NCI-H187 treated with DMSO at 0.1 percent for 48 hours (cell line): ENCODE measurements at places on chromosomes 5 and 9.
A peak's percentile ranks its signal among the peaks of the same experiment; 100 is the strongest.

GRCh38 chr9:113511856-113512761 is 48.6 kb downstream of the RGS3 start:
- DNase-seq: no peak

- no peak for DNase-seq
These were observed 80.4 kb downstream of the DCP2 start for GRCh38 chr5:113056988-113057387.

DNA sequence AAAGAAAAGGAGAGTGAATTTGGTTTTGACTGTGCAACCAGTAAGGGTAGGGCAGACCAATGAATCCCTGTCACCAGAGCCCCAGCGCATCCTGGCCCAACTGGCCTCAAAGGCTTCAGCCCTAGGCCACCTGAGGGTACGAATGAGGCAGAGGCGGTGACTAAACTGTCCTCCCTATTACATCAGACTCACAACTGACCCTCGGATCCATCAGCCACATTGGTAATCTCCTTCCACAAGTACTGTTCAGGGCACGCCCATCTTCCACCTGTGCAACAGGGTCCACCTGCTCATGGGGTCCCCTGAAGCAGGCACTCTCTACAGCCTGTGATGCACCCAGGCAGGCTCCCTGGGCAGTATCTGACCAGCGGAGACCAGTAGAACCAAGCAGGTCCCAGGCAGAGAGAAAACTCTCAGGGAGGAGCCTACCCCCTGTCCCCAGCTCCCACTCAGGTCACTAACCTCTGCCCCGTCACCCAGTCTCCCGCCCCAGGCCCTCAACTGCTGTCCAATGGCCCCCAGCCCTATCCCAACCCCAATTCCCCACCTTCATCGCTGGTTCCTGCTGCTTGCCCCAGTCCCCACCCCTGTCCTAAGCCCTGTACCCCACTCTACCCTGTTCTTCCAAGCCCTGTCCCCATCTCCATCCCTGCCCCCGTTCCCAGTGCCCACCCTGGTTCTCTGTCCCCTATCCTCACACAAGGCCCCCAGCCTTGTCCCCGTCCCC is 904 bp downstream of the EDF1 start:
- DNase-seq: no peak

GRCh38 chr5:79865579-79865978 is 125.5 kb downstream of the MTX3 start:
- DNase-seq: no peak

DNA sequence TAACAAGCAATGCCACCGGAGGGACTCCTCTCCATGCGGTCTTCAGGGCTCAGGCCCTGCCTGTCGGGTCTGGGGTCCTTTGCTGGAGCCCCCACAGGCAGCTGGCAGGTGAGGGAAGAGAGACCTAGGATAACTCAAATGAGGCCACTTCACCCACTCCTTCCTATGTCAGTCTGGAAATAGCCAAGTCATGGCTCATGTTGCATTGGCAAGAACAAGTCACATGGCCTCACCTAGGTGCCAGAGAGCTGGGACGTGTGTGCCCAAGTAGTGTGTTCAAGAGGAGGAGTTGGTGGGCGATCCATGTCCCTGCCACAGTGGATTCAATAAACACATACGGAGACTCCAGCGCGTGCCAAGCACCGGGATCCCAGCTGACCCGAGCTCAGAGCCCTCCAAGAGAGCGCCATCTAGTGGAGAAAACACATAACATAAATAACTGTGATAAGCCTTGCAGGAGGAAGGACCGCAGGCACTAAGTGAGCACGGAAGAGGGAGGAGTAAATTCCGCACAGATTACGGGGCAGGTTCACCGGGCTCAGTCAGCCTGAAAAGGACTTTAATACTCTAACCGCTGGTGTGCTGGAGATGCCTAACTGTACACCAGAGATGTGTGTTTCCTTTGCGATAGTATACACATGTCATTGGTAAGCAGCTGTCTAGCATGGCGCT is 580.8 kb downstream of the CCDC171 start:
- no peak for DNase-seq

DNA sequence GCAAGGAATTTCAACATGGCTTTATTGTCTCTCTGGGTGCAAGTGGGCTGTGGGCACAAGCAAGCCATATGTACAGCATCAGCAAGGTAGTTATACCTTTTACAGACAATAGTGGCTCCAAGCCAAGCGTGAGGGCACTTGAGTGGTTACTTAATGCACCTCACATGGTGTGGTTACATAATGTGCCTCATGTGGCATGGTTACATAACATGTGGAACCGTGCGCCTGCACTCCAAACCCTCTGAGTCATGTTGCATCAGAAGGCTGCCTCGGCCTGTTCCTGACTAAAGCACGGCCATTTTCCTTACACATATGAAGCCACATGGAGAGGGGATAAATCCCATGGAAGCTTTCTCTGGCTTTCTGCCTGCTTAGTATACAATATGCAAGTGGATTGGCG is 150.9 kb downstream of the OSTF1 start:
- no peak for DNase-seq

- no peak for DNase-seq
These were observed at the start of gene MYOZ3 for GRCh38 chr5:150661086-150661485. TSS of gene MYOZ3 (plus strand) at chr5:150661251. CDS start at chr5:150662942, 1,691 bp downstream.

DNA sequence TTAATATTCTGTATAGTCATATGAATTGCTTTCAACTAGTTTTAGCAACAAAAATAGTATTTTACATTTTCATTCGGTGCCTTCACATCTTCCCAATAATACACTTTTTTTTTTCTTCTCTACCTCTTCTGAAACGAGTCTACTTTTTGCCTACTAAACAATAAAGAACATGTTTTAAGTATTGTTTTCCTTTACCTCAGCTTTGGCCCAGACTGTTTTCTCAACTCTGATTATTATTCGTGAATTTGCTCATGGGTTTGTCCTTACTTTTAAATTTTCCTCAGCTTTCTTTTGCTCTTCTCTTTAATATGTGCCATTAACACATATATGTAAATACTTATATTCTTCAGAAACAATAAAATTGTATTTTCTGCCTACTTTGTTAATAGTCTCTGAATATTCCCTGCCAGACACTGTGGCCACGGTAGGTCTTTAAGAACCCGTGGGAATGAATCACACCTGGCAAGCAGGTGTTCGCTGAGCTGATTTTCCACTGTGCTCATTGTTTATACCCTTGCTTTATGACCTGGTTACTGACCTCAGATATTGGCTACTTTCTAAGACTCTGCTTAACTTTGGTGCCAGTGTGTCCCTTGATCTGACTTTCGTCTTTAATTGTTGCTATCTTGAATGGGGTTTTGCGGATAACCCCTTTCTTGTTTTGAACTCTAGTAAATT is 49.1 kb downstream of the FAM170A start:
- no peak for DNase-seq

- DNase-seq: no peak
These were observed 13.2 kb upstream of the LHX2 start for GRCh38 chr9:123998278-123998925.

DNA sequence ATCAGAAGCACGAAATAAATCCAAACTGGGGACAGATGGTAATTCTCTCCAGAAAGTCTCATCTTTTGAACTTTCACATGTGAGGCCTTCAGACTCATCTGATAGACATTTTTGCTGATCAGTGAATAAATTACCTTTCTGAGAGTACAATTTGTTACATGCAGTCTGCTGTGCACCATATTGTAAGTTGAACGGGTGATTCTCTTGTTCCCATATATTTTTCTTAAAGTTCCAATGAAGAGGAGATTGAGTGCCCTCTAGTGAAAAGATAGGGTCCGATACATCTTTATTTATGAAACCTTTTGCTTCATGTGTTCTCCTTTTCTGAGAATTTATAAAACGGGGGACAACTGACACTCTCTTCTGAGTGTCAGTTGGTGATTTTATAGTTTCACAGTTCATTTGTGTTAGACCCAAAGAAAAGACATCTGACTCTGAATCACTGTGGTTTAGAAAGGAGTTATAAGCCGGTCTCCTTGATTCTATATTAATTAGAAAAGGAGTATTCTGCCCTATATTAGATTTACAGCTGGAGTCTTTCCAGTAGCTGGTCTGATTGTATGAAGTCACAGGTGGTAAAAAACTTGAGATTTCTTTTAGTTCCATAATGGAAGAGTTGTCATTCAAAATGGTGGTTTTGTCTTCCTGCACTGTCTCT is 30.4 kb downstream of the GNG10 start:
- DNase-seq: no peak

- no peak for DNase-seq
These were observed 167.8 kb downstream of the MAN2A1 start for GRCh38 chr5:109857405-109858031.

- no peak for DNase-seq
These were observed 221.3 kb upstream of the DAPK1 start for GRCh38 chr9:87276327-87276841.

DNA sequence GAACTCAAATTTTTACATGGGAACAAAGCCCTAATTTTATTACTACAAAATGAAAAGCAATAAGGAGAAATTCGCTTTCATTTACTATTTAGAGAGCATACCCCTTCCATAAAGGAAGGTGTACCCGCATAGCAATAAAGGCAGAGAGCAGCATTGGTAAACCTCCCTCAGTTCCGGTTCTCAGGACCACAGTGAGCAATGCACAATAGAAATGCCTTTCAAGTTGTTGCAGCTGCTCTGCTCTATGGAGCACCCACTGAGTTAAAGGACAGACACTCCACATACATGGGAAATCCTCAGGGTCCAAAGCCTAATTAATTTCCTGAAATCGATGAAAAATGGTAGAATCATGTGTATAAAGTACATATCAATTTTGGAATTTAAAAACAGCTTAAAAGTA is 89.9 kb upstream of the MPDZ start:
- no peak for DNase-seq

- DNase-seq: no peak
These were observed 320.1 kb downstream of the OSTF1 start for GRCh38 chr9:75408391-75408790.

DNA sequence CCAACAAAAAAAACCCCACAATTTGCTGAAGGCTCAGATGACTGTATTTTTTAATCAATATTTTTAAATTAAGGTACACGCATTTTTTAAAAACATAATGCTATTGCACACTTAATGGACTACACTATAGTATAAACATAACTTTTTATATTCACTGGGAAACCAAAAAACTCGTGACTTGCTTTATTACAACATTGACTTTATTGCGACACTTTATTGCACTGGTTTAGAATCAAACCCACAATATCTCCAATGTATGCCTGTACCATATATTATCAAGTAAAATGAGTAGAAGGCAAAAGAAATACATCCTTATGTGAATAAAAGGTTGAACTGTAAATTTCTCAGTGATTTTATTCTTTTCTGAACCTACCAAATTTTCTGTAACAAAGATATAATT is 53.7 kb downstream of the RICTOR start:
- DNase-seq: no peak

DNA sequence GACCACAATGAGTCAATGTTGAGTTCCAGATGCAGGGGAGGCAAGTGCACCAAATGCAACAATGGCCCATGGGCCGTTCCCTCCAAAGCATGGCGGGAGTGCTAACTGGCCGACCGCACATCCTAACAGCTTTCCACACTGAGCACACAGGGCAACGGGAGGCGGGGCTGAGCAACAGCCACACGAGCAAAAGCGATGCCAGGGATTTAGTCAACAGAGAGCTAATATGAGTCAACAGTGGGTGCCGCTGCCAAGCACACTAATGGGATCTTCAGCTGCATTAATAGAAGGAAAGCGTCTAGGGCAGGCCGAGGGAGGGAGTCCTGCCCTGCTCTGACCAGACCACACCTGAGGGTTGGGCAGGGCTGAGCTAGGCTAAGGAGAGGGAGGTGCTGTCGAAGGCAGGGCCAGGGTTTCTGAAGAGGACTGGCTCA is 4.6 kb downstream of the EPB41L4B start:
- DNase-seq: peak; percentile 45

- DNase-seq: no peak
These were observed 96.2 kb downstream of the ARHGEF28 start for GRCh38 chr5:73722231-73722630.

DNA sequence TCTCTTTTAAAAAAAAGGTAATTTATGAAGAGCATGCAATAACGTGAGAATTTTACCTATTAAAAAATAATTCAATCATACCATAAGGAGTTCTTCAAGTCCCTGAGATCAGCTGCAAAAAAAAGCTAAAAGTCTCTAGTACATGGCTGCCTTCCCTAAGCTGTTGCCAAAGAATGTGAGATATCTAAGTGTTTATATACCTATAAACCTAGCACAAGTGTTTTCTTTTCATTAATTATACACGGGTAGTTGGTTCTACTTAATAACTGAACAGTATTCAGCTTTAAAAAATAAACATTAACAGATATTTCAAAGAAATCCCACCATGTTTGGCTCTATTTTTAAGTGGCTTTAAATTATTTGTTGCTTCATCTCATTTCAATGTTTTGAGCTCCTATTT is 25.9 kb downstream of the FNBP1 start:
- no peak for DNase-seq

DNA sequence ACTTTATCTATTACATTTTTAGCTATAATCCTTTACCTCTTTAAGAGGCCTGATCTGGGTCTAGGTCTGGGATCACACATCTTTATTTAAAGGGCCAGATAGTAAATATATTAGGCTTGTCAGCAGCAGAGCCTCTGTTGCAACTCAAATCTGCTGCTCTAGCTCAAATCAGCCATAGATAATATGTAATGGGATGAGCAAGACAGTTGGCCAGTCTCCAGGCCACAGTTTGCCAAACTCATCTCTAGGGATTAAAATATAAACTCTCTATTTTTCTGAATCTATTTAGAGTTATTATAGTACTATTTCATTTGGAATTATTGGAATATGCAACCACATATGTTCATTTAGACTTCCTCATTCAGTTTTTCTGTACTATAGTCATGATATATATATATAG is 115.9 kb upstream of the MINAR2 start:
- no peak for DNase-seq

DNA sequence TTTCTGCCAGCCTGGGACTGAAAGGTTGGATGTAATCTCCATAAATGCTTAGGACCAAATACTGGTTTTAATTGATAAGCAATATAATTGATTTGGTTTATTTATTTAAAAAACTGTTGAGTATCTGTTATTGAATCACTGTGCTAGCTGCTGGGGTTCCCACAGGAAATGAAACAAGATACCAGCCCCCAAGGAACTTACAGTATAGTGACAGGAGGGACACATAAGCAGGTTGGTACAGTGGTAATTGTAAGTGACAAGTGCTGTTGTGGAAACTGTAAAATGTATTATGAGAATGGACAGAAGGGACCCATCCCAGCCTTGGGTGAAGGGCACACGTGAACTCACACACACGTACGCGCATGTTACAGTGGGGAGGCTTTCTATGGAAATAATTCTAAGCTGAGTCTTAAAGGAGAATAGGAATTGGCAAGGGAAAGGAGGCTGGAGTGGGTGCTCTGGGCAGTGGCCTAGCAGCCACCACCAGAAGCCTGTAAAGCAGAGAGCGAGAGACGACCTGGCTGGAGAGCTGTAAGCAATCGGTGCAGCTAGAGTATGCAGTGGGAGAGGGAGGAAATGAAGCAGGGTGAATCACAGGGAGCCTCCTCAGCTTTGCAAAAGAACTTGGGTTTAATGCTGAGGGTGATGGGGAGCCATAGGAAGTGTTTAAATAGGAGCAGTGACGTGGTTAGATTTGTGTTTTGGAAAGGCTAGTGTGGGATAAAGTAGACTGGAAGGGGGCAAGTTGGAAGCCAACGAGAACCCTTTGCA is 39.3 kb downstream of the GLRA1 start:
- DNase-seq: no peak

- no peak for DNase-seq
These were observed 19.8 kb upstream of the KCNV2 start for GRCh38 chr9:2697492-2697891.
